ENCODE measurements at places on chromosomes 1 and 21.

DNA sequence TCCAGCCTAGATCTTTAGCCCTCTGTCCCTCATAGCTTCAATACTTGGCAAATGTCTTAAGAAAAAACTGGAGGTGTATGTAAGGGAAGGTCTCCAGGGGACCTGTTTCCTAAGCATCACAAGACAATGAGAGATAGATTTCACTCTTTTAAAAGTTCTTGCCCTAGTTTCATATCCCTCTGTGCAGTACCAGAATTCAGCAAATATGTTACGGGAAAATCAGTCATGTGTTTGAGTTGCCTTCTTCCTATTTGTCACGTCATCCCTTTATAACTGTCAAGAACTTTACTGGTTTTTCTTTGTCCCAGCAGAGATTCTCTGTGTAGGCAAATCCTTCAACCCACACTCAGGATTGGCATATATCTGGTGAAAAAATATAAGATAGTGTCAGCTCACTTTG, 32.3 kb downstream of the DNASE2B start:
- DNase-seq: no peak

DNA sequence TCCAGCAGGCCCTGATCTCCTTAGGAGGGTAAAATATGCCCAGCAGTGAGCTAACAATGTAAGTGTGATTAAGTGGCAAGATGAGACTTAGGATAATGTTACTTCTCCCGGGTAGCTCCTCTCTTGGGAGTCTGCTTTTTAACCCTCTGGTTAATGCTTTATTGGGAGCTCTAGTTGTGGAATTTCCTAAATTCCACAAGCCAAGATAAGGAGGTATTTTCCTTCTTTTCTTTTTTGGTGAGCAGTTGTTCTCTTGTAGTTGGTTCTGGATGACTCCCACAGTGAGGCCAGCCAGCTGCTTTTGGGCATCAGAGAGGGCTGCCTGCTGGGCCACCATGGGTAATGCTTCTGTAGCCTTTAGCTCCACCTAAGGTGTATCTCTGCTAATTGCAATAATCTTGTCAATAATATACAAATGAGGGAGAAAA, 19.3 kb downstream of the C1orf52 start:
- DNase-seq: no peak

- no peak for DNase-seq
Measured at GRCh38 chr1:24085546-24085945, 26.4 kb downstream of the MYOM3 start.

DNA sequence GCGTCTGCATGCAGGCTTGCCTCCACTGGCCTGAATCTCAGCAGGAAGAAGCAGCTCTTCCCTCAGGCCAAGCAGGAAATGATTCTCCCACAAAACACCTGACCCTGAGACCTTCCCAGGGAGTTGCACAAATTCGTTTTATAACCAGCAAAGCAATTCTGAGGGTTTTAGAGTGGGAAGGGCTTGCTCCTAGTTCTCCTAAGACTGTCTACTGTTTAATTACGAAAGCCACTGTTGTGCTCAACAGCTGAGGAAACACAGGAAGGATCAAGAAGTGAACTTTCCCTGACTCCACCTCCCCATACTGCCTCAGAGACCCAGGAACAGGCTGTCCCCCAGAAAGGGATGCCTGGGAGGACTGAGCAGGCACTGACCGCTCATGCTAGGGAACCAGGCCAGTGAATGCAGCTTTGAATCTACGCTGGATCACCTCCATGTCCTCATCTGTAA, 37.0 kb upstream of the PUM1 start:
- DNase-seq: no peak

- no peak for DNase-seq
Measured at GRCh38 chr1:100532645-100533044, 5.3 kb upstream of the GPR88 start.

DNA sequence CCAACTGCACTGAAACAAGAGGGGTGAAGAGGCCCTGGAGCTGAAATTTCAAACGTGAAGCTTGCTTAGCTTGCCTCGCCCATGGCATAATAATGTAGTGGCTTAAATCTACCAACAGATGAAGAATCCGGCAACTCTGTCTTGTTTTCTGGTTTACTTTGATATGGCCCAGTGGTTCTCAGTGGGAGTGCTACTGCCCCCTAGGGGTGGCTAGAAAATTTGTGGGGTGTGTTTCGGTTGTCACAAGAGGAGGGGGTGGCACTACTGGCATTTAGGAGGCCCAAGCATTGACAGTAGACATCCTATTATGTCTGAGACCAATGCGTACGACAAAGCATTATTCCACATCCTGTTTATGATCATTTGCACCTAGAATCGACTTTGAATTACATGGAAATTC, 51.9 kb upstream of the C8B start:
- DNase-seq: no peak

- DNase-seq: no peak
Measured at GRCh38 chr1:180646547-180646946, 14.7 kb downstream of the XPR1 start.

DNA sequence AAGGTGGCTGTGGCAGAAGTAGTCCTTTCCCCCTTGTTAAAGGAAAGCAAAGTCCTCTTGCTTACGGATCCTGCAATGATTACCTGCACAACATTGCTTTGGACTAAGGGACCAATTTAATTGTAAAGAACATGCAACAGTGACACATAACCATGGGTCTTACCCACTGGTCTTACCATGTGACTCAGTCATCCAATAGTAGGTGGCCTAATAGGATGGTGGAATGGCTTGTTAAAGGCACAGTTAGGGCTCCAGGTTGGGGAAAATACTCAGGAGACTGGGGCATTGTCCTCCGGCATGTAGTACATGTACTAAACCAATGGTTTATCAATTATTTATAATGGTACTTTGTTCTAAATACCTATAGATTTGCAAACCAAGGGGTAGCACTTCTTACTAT, 2.1 kb upstream of the YIPF1 start:
- DNase-seq: no peak

DNA sequence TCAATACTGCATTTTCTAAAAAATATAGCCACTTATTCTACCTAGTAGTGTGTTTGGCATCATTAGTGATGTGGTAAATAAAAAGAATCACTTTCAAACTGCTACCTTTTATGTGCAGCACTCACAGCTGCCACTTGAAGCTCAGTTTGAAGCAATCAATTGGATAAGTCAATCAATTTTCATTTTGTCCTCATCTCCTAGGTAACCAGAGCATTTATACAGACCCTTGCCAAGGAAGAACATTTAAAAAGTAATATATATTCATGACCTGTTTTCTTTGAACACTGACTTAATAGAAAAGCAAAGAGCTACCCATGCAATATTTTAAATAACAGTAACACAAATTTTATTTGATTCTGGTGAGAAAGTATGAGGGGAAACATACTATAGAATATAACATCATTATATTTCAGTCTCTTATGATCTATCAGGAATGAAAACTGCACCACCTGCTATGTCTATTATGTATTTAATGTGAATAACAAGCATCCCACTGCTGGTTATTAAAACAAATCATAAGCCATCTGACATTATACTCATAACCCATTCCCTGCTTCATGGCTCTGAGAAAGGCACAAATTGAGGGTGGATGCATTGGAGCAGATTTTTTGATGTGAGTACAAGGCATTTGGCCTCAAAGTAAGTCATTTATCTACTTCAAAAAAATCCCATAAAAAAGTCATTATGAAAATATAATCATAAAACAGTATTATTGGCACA, 168.4 kb upstream of the C21orf91 start:
- DNase-seq: no peak

DNA sequence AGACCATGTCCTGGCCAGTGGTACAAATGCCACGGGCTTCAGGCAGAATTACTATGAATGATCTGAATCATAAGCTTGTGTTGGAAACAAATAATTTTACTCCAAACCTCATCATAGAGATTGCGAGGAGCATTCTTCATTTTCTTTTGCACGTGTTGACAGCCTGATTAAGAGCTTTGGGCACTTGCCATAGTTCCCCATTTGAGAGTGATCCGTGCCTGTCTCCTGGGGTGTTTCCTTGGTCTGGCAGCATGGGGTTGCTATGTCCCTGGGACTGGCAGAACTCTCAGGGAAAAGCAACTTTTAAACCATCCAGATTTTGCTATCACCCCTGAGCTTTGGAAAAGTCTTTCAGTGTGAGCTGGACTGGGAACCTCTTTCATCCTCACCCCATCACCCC, 54.3 kb upstream of the KCNJ6 start:
- no peak for DNase-seq

GRCh38 chr1:163668472-163668871, 346.7 kb downstream of the NUF2 start:
- DNase-seq: no peak

Measured in effector memory CD8-positive, alpha-beta T cell (primary cell).